ENCODE measurements at places on chromosomes 11 and 22.

- peak; percentile 55 for DNase-seq
Measured at GRCh38 chr11:4636962-4637661, at the start of gene OR51D1. Gene OR51D1, plus strand, starts transcription at chr11:4637477. Its CDS starts 2,314 bp downstream, at chr11:4639791.

GRCh38 chr11:96149743-96150555 is 193.0 kb downstream of the MAML2 start:
- DNase-seq: no peak

DNA sequence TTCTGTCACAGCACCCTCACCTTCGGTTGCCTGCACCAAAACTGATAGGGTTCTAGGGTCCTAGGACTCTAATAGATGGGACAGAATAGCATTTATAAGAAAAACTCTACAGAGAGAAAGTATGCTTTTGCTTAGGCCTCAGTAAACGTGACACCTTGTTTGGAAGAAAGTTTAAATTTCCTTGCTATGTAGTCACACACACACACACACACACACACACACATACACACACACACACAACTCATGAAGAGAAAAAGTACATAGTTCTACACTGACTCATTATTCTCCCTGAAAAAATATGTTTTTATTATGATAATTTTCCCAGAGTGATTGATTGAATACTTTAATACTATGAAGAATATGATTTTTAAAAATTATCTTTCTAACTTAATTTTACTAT is 220.8 kb upstream of the SNX19 start:
- DNase-seq: no peak

DNA sequence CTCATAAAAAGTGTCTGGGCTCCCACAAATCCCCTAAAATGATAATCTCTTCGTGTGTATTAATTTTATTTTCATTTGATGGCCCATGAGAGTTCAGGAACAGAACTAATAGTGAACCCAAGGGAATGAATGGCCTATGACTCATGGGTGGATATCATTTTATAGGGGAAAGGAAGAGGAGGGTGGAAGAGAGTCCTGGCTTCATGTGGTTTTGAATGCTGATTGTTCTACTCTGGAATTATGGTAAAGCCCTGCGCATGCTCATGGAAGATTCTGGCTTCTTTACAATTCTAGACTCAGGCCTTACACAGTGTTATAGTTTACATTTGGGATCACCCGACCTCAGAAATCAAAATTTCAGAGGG is 35.2 kb downstream of the MAML2 start:
- DNase-seq: no peak

GRCh38 chr22:45717789-45718188 is 46.2 kb downstream of the ATXN10 start:
- no peak for DNase-seq

DNA sequence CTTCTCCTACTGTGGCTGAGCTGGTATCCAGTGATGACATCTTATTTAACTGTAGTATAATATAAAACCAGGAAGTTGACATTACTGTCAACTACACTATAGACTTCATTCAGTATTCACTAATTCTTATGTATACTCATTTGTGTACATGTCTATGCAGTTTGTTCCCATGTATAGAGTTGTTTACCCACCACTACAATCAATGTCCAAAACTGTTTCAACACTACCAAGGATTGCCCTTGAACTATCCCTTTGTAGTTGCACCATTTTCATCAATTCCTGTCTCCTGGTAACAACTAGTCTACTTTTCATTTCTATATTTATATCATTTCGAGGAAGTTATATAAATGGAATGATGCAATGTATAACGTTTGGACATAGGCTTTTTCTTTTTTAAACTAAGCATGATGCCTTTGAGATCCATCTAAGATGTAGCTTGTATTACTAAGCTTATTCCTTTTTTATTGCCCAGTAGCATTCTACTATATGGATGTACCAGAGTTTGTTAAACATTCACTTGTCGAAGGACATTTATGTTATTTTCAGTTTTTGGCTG is 39.2 kb downstream of the TMEM135 start:
- DNase-seq: no peak

DNA sequence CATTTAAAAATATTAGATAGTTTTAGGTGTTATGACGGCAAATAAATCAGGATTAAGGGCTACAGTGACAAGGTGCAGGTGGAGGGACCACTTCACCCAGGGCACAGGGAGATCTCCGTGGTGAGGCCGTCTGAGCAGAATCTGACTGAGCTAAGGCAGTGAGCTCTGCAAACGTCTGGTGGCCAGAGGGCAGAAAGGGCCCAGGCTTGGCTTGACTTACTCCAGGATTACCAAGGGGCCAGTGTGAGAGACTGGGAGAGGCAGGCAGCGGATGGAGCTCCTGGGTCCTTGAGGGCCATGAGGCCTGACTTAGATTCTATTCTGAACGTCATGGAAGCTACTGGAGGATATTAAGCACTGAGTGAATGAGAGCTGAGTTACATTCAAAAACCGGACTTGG is 125.9 kb upstream of the B3GAT1 start:
- no peak for DNase-seq

DNA sequence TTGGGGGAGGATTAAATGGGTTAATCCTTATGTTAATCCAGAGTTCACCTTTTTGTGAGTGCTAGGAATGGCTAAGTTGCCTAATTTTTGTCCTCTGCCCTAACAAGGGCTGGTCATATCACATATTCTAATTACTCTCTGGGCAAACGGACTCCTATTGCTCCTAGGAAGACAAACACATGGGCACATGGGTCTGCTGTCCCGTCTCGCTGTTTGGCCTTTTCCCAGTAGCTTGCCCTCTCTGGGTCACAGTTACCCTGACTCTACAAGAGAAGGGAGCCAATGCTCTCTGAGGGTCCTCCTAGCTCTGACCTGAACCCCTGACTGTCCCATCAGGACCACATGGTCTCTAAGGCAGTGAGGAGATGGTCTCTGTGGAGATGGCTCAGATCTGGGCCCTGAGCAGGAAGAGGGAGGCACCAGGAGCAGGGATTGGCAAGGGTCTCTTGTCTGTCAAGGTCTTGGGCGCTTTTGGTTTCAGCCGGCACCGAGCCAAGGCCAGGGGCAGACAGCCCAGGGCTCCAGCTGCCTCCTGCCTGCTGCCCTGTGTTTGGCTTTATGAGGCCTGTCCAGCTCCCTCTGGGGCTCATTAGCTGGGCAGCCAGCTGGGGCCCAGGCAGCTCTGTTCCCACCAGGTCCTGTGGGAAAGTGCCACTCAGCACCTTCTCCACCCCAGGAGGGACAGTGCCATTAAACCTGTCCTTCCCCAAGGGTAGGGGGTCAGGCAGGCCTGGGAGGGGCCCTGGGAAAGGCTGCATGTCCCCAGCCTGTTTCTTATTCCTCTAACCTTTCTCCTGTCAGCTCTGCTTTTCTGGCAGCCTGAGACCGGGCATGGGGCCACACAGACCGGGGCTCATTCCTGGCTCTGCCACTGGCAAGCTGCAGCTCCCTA is 559.9 kb downstream of the MN1 start:
- no peak for DNase-seq

DNA sequence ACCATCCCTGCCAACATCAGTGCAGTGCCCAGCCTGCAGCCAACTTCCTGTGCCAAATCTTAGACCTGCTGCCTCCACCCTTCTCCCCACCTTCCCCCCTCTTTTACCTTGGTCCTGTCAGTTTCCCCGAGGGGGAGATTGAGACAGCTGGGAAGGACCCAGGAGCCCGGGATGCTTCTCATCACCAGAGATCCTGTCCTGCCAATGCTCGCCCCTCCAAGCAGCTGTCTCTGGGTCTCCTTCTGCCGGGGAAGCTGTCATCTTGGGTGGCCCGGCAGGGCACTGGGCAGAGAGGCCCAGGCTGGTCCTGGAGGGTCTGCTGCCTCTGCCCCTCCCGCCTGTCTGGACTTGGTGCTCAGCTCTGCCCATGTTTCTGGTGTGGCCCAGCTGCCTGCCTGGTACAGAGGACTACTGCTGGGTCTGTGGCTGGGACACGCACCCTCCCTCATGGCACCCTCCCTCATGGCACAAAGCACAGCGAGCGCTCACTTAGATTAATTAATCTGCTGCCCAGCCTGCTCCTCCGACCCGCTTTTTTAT is 60.4 kb upstream of the THY1 start:
- no peak for DNase-seq

GRCh38 chr11:61293867-61294716 is 1.0 kb downstream of the VWCE start:
- DNase-seq: no peak

DNA sequence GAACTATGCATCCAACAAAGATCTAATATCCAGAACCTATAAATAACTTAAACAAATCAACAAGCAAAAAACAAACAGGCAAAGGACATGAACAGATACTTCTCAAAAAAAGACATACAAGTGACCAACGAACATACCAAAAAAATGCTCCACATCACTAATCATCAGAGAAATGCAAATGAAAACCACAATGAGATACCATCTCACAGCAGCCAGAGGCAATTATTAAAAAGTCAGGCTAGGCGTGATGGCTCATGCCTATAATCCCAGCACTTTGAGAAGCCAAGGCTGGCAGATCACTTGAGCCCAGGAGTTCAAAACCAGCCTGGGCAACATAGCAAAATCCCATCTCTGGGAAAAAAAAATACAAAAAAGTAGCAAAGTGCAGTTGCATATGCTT is 10.7 kb downstream of the SAA4 start:
- DNase-seq: no peak

DNA sequence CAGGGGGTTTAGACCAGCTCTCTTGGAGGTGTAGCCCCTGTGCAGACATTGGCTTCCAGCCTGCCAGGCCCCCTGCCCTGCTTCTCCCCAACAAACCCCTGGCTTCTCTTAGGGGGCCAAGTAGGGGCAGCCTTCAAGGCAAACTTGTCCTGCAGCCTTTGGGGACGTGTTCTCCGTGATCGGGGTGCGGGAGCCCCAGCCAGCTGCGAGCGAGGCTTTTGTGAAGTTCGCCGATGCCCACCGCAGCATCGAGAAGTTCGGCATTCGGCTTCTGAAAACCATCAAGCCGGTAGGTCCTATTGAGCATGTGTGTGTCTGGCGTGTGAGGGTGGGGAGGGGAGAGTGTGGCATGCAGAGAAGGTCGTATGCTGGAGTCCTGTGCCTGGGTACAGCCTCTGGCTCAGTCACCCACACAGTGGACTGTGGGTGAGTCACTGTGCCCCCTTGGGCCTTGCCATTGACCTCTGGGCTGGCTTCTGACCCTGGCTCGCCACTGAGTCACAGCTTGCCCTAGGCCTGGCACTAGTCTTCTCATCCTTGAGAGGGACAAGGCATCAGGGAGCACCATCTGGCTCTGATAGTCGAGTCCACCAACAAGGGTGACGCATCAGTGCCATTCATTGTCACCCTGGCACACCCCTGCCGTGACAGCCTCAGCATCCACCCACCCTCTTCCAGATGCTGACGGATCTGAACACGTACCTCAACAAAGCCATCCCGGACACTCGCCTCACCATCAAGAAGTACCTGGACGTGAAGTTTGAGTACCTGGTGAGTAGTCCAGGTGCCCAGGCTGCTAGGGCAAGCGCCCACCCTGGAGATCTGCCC is 11.4 kb downstream of the SLC16A8 start:
- no peak for DNase-seq

GRCh38 chr11:125945011-125945796 is 640 bp upstream of the VSIG10L2 start:
- no peak for DNase-seq

DNA sequence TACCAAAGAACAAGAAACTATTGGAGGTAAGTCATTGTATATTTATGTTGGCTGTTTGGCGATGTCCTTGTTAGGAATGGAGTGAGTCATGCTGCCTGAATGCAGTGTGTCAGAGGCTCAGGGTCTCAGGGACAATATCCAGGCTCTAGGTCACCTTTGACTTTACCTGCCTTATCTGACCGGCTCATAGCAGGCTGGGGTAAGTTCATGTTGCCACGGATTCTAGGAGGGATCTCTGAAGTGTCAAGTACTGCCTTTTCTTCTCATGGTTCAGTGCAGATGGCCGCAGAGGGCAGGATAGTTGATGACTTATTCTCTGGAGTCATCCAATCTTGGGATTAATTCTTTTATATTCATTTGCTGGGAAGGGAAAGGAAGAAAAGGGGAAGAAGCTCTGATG is 53.2 kb downstream of the SPON1 start:
- DNase-seq: no peak

- no peak for DNase-seq
Measured at GRCh38 chr11:24872186-24872585, 375.3 kb downstream of the LUZP2 start.

DNA sequence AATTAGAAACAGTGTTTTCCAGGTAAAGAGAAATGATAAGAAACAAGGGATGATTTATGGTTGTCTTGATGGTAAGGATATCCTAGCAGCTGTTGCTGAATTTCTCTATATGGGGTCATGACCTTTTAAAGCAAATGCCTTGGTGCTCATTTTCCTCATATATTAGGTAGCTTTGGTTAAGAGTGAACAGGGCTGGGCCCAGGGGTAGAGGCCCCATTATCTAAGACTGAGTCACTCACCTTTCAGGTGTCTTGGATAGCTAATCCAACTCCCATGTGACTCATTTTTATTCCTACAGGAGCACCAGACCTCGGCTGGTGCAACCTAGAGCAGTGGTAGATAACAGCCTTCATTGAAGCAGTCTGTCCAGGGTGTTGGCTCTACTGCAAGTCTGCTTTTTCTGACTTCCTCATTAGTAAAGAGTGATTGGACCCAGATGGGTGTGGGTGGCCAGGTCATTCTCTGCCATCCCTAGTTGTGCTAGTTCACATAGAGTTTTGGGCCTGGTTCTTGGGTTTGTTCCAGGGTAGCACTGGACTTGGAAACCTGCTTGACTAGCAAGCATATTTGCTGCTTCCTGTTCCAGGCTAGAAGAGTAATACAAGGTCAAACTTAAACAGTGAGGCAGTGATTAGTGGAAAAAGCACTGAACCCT is 37.4 kb downstream of the CTNND1 start:
- DNase-seq: no peak

DNA sequence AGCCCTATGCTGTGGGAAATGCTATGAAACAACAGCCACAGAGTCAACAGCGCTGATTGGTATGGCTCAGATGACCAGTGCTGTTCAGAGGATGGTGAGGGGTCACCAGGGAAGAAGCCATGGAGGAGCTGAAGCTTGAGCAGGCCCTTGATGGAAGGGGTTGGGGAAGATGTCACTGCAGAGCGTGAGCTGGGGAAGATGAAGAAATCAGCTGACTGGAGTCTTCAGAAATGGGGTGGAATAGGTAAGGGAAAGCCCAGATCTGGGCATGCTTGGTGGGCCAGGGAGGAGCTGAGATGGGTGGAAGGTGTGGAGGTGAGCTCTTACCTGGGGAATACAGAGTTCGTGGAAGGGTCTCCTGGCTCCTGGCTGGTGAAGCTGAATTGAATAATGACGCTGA is 105.4 kb upstream of the PLET1 start:
- DNase-seq: no peak

DNA sequence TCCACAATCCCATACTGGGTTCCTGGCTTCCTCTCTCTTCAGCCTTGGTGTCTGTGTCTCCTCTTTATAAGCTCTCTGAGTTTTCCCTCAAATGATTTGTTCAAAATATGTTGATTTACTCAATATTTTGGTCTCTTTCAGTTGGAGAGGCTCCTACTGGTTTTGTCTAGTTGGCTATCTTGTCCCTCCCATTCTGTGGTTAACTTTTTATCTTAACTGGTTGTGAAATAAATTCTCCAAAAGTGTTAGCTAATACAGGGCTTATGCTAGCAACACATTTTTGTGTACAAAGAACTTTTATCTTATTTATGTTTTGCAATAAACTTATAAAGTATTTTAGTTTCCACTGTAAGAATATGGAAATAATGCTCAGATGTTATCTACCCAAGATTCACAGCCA is 200.9 kb downstream of the AASDHPPT start:
- no peak for DNase-seq
